Peyer's patch (tissue), 4 donors: ENCODE measurements at places on chromosomes 16 and 17.

GRCh38 chr17:17907469-17907868, 64.7 kb downstream of the TOM1L2 start:
- DNase-seq = no peak

DNA sequence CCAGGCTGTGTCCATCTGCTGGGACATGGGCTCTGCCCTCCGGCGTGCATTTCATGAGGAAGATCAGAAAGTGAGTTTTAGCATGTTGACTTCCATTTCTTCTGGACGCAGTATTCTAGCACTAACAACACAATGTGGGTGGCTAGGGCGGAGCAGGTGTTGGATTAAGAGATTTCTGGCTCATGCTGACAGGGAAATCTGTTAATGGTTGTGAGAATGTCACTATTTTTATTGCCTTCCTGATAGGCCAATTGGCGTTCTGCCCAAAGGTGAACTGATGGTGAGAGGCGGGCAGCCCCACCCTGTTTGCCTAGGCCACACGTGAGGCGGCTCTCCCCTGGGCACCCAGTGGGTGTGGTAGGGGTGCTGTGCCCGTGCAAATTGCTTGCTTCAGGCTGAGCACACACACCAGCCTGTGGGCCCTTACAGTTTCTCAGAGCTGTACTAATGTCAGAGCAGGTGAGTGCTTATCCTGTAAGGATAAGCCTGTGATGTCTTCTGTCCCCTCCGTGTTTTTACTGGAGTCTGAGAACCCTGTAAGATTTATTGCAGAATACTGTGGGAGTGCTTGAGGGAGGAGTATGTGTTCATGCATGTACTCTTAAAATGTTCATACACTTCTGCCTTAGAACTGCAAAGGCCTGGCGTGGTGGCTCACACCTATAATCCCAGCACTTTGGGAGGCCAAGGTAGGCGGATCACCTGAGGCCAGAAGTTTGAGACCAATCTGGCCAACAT, 30.9 kb downstream of the PGS1 start:
- DNase-seq = peak; percentile 86

DNA sequence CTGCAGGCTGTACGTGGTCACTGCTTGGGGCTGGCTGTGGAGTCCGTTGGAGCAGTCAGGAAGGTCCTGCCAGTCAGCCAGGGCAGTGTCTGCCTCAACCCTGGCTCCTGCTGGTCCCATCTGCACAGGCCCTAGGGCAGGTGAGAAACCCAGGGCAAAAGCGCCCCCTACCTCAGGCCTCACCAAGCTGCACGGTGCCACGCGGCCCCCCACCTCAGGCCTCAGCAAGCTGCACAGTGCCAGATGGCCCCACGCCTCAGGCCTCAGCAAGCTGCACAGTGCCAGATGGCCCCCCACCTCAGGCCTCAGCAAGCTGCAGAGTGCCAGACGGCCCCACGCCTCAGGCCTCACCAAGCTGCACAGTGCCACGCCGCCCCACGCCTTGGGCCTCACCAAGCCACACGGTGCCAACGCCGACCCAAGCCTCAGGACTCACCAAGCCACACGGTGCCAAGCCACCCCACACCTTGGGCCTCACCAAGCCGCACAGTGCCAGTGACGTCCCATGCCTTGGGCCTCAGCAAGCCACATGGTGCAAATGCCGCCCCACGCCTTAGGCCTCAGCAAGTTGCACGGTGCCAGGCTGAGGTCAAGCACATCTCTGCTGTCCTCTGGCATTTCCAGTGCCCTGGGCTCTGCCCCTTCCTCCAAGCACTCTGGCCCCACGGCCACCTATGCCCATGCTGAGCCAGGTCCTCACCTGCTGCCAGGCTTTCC, 5.5 kb downstream of the TMEM204 start:
- no peak for DNase-seq

DNA sequence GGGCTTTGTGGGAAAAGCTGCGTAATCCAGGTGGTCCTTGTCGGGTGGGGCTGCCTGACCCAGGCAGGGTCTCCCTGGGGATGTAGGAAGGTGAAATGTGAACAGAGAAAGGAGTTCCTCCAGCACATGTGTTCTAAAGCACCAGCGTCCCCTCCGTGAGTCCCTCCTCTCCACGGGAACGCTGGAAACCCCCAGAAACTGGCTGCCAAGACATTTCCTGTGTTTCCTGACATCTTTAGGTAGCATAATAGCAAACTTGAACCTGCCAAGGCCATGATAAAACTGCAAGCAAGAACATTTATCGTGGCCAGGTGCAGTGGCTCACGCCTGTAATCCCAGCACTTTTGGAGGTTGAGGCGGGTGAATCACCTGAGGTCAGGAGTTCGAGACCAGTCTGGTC, 12.6 kb upstream of the PYDC1 start:
- no peak for DNase-seq

GRCh38 chr17:36941265-36942010, 4.2 kb downstream of the LHX1 start:
- DNase-seq = no peak

DNA sequence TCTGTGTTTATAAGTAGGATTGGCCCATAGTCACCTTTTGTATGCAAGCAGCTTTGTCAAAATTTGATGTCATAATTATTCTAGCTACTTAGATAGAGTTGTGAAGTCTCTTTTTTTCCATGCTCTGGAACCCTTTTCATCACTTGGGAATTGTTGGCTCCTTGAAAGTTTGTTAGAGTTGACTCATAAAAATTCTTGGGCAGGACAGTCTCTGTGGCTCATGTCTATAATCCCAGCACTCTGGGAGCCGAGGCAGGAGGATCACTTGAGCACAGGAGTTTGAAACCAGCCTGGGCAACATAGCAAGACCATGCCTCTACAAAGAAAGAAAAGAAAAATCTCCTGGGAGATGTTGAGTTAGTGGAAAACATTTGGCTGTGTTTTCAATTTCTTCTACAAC, 45.7 kb upstream of the MRC2 start:
- no peak for DNase-seq

- DNase-seq = no peak
Measured at GRCh38 chr17:4631836-4632580, 9.5 kb downstream of the ALOX15 start.

DNA sequence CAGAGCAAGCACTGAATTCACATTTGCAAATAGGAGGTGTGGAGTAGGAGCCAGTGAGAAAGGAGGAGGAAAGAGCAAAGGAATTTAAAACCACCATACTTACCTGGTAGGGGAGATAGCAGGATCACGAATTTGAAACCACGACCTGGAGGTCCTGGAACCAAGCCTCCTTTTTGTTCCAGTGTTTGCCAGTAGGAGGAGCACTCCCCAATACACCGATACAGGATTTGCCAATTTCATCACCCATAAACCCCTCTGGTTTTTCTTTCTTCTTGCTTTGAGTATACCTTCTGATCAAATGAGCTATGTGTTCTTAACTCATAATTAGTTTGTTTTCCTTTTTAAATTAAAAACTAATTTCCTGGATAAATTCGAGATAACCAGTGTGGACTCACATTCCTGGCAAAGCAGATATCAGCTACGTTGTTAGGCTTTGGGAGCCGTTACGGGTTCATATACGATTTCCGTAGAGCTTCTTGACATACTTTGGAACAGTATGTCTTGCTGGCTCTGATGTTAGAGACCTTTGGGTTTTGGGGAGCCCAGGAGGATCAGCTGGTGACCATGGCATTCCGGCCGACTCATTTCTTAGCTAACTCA, 22.7 kb downstream of the BCO1 start:
- DNase-seq = no peak

DNA sequence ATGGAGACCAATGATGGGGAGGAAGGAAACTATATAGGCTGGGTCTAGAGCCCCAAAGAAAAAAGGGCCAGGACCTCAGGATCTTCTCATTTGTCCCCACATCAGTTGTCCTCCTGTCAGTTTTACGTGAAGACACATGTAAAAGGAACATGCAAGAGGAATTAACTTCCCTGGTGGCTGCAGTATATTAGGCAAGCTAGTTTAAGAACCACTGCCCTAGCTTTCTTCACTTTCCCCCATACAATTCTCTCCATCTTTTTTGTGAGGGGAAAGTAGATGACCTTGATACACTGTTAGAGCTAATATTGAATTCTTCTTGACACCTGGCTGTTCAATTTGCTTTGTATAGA, 2.3 kb downstream of the MAP3K3 start:
- DNase-seq = no peak

DNA sequence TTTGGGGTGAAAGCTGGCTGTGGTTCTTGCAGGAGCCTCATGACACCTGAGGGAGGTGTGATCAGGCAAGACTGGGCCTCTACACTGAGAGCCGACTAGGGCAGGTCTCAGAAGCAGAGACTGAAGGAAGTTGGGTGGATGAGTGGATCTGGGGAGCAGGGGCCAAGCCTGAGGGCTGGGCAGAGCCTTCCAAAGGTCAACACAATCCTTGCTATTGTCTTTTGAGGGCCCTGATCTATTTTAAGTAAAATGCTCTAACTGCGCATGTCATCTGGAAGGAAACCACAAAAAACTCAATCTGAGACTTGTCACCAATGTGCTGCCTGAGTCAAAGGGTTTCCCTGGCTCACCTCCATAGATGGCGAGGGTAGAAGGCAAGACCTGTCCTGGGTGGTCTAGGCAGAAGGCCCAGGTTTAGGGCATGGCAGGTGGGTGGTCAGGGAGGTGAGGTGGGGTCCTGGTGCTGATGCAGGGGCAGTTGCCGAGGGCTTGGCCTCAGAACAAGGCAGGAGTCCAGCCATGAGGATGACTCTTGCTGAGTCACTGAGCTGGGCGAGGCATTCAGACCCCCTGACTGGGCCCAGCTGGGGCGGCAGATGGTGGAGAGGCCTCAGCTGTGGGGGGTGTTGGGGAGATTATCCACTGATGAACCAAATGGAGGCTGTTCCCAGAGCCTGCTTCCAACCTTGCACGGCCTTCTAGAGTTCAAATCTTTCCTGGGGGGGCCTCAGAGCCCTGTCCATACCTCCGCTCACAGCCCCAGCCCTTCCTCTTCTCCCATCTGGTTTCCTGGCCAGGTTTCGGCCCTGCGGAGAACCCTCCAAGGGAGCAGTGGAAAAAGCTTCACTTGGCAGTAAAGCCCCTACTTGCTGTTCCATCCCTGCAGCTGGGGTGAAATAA, 5.1 kb downstream of the MVP start:
- DNase-seq = no peak

DNA sequence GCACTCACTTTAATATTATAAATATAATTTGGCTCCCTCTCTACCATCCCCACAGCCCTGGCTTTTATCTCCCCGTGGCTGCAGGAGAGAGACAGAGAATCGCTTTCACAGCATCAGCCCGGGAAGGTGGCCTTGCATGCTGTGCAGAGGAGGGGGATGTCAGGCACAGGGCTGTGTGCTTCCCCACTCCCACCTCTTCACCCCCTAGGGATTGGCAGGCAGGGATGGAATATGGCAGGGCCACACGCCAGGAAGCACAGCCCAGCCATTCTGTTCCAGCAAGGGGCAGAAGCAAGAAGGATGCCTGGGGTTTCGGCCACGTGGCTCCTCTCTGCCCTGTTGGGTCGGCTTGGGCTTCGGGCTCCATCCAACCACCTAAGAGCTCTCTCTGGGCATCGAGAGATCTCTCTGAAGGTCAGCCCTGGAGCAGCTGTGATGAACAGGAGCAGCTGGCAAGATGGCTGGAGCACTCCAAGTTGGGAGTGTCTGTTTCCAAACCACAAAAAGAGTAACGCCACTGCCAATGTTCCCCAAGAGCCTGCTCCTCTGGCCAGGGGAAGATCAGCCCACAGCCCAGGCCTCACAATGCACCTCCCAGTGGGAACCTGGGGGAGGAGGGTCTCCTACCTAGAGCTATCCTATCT, 223.2 kb downstream of the C16orf78 start:
- DNase-seq = no peak

DNA sequence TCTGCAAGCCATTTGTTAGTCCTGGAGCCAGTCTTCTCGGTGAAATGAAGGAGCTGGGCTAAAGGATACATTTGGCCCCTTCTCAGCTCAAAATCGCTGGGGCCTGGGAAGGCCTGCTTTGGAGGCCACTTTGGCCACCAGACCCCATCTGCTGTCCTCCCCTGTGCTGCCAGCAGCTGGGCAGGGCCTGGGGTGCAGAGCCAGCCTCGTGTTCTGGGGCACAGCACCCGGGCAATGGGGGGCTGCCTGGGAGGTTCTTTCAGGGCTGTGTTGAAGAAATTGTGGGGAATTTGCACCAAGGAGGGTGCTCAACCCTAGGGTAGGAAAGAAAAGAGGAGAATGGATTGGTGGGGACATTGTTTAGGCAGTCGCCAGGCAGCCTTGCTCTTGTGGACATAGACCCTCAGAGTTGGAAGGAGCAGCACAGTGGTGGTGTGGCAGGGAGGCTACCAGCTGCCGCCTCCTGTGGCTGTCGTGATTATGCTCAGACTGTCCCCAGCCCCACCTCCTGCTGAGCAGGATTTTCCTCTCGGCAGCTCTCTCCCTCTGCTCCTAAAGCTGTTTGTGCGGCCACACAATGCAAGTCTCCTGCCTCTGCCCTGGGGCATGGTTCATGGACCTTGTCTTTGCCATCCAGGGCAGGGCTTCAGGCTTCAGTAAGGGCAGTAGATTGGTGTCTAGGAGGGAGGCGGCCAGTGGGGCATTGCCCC, 174.8 kb downstream of the NTN1 start:
- peak; percentile 73 for DNase-seq

DNA sequence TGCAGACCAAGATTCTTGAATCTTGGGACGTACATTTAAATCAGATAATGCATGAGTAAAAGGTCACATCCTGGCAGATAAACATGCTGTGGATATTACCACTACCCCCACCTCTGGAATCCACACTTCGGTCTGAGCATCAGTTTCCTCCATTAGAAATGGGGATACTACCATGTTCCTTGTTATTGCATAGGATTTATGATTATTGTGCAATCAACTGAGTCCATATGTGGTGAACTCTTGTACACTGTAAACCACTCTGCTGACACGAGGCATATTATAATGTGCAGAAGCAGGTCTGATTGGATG, 108.7 kb downstream of the VAT1L start:
- DNase-seq = no peak

GRCh38 chr16:85227084-85227945, 115.0 kb upstream of the CIBAR2 start:
- DNase-seq = no peak

GRCh38 chr16:88560714-88561484, 9.3 kb upstream of the ZC3H18 start:
- no peak for DNase-seq
